Psoas muscle (tissue), 8 donors: ENCODE measurements at places on chromosomes 4 and X. TPM values are rescaled to one million over a fixed set of nuclear protein-coding genes. Genes with fewer than 3 reads are reported as not detected.

GRCh38 chrX:111917591-111917990 lies 41.6 kb downstream of the TRPC5OS start:
- DNase-seq, result no peak

The PLAC1 gene
- polyA plus RNA-seq, result not detected

The LETM1 gene
- polyA plus RNA-seq, result 26.1 TPM

DNA sequence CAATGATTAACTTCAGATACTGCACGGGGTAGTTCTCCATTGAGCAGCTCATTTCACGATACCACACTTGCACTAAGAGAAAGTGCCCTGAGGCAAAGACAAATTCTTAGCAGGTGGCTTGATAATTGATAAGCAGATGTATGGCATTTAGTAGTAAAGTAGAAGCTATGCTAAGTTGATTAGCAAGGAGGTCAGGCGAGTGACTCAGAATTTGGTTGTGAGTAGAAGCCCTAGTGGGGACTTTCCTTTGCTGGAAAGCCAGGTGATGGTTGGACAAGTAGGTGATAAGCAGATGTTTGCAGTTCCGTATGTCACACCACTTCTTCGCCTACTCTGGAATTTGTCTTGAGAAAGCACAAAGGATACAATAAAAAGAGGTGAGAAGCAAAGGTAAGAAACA lies 58.7 kb downstream of the TLL1 start:
- no peak for DNase-seq
